ENCODE measurements at places on chromosomes 5 and 9.

- DNase-seq = no peak
These were observed 19.3 kb upstream of the RAPGEF1 start for GRCh38 chr9:131759017-131759647.

DNA sequence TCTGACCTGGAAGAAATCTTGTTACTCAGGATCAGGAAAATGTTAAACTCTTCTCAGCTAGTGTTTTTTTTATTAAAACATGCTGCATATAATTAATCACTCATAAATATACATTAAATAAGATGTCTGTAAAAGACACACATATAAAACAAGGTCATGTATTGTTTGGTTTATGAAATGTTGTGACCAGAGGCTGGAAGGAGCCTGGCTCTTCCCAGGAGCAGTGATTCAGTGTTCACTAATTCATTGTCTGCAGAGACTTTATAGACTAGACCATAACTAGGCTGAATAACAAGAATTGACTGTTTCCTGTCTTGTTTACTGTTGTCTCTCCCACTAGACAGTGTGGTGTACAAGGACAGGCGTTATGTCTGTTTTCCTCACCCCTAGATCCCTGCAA, 49.1 kb upstream of the ANKRD55 start:
- no peak for DNase-seq

GRCh38 chr5:172807766-172808311, 26.2 kb upstream of the ERGIC1 start:
- no peak for DNase-seq

GRCh38 chr5:72206160-72206559, 98.9 kb downstream of the MAP1B start:
- DNase-seq = no peak

DNA sequence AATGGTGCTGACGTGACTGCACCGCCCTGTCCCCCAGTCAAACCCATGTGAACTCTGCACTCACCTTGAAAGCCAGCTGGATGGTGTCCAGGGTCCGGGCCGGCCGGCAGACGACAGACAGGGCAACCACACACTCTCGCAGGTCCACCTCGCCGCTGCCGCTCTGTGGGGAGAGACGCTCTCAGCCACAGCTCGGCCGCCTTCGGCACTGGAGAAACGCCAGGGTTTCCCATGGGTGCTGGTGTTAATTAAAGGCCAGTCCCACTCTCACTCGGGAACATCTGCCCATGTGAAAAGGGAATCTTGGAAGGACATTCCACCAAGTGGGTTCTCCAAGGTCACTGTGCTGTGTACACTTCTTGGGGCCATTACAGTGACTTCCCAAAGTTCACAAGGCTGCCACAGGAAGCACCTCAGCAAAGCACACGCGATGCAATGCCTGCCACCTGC, 25.5 kb upstream of the SLC6A3 start:
- no peak for DNase-seq

GRCh38 chr5:168802337-168802736, 223.2 kb upstream of the PANK3 start:
- DNase-seq = no peak

GRCh38 chr9:119487118-119487827, 118.0 kb upstream of the BRINP1 start:
- DNase-seq = no peak

- DNase-seq = no peak
These were observed 6.6 kb upstream of the UBQLN1 start for GRCh38 chr9:83714329-83714728.

DNA sequence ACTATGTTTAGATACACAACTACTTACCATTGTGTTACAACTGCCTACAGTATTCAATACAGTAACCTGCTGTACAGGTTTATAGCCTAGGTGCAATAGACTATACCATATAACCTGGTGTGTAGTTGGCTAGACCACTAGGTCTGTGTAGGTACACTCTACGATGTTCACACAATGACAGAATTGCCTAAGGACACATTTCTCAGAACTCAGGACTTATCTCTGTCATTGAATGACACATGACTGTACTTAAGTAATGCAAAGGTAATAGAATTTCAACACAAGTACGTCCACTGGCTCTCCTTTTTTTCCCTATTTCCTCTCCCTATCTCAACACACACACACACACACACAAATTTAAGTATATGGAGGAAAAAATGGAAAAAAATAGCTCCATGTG, 385.6 kb downstream of the CTNND2 start:
- no peak for DNase-seq

Data from stimulated activated CD4-positive, alpha-beta T cell treated with anti-CD3 and anti-CD28 coated beads, Interleukin-4, amount 100 ng/mL, for 1 hour (primary cell).